ENCODE measurements at places on chromosomes 3 and 15. TPM values are rescaled to one million over a fixed set of nuclear protein-coding genes. Genes with fewer than 3 reads are reported as not detected.

Gene TICRR
- total RNA-seq = 9.0 TPM

Gene ZPLD1
- total RNA-seq = not detected

Gene SH2D7
- not detected for total RNA-seq

Gene ZNF620
- total RNA-seq = 0.26 TPM

Gene SCAPER
- total RNA-seq = 18.3 TPM

Gene GALNT15
- total RNA-seq = 63.9 TPM

Gene SPTBN5
- 4.4 TPM for total RNA-seq

Gene IQCF5
- total RNA-seq = not detected

Gene PLSCR4
- total RNA-seq = 39.1 TPM

Gene TPRG1
- total RNA-seq = 21.6 TPM

Gene MFGE8
- 110 TPM for total RNA-seq

Gene CFAP91
- 1.5 TPM for total RNA-seq

Gene MCF2L2
- total RNA-seq = 0.61 TPM

Gene STARD9
- 2.7 TPM for total RNA-seq

Gene EPHB1
- total RNA-seq = 0.08 TPM

Gene DLEC1
- total RNA-seq = not detected

Gene USP13
- 4.8 TPM for total RNA-seq

Gene CPA3
- total RNA-seq = 11.4 TPM

Gene RLBP1
- not detected for total RNA-seq

Gene CNTN6
- not detected for total RNA-seq

Gene SMARCC1
- total RNA-seq = 28.2 TPM

Gene C2CD4B
- 0.44 TPM for total RNA-seq

Gene CPN2
- total RNA-seq = not detected

Gene TUBGCP5
- total RNA-seq = 10.6 TPM

Gene ADAMTS17
- total RNA-seq = 4.5 TPM

Gene LYZL4
- not detected for total RNA-seq

Gene ALDH1A3
- 31.9 TPM for total RNA-seq

Gene GOLGA6L10
- total RNA-seq = 7.4 TPM

Gene TMEM212
- not detected for total RNA-seq

Gene MOBP
- total RNA-seq = not detected

Gene FANCD2OS
- not detected for total RNA-seq

Gene CHRD
- total RNA-seq = 0.48 TPM

Gene SCN5A
- total RNA-seq = 0.09 TPM

Gene RTP3
- not detected for total RNA-seq

Gene BNC1
- 29.7 TPM for total RNA-seq

Gene ALPK3
- total RNA-seq = 1.8 TPM

Gene DMXL2
- total RNA-seq = 15.1 TPM

Gene SPESP1
- total RNA-seq = 1.1 TPM

Gene ETV5
- total RNA-seq = 6.7 TPM

Gene CSTA
- 1,851 TPM for total RNA-seq

Gene CP
- 15.8 TPM for total RNA-seq

Gene SCAMP5
- total RNA-seq = 0.57 TPM

Gene LINS1
- 44.6 TPM for total RNA-seq

Gene ALDH1L1
- 1.8 TPM for total RNA-seq

Gene TRIM42
- total RNA-seq = not detected

Gene FSTL1
- 110 TPM for total RNA-seq

Gene LRRC3B
- total RNA-seq = not detected

Gene NANOGP8
- total RNA-seq = not detected

Gene CHRNB4
- 0.72 TPM for total RNA-seq

Gene SGO1
- 8.3 TPM for total RNA-seq

Gene TXNRD3
- total RNA-seq = 14.7 TPM

Gene RBPMS2
- 1.3 TPM for total RNA-seq

Gene PSTPIP1
- 2.7 TPM for total RNA-seq
